Stimulated activated CD8-positive, alpha-beta memory T cell treated with anti-CD3 and anti-CD28 coated beads, Interleukin-7, amount 100 ng/mL, for 1 hour (primary cell): ENCODE measurements at places on chromosomes 4 and X.

DNA sequence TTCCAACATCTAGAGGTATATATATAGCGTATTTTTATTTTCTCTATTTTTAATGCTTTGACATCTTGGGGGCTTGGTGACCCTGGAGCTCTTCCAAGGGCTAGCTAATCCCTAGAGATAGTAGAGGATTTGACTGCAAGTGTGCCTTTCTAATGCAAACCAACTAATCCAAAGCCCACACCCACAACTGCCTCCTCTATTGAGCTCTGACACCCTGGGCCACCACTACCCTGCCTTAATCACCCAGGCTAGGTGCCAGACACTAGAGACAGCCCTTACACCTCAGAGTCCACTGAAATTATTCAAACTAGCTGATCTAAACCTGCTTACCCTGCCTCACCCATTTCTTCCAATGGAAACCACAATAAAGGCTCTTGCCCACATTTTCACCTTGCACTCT lies 69.6 kb upstream of the ATXN3L start:
- no peak for DNase-seq

GRCh38 chr4:56077676-56078075 lies 128.9 kb downstream of the CEP135 start:
- DNase-seq, result no peak

- DNase-seq, result no peak
Measured at GRCh38 chrX:45748369-45748774, 547.7 kb upstream of the DIPK2B start.

GRCh38 chr4:159289682-159290081 lies 186.8 kb downstream of the RAPGEF2 start:
- no peak for DNase-seq

DNA sequence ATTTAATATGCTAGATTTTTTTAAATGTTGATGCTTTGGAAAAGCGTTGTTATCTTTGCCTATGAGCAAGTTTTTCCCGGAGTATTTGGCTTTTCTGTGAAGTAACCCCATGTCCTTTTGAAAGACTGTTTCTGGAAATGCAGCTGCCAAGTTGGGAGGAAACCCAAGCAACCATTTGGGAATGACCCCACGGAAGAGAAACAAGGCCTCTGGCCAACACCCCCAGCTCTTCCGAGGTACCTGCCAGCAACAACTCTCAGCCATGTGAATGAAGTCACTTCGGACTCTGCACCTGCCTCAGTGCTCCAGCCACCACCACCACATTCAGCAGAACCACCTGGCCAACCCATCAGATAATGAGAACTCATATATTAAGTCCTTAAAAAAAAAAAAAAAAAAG lies 36.2 kb upstream of the DHRSX start:
- DNase-seq, result no peak
